ENCODE measurements at places on chromosomes 3 and 15.

DNA sequence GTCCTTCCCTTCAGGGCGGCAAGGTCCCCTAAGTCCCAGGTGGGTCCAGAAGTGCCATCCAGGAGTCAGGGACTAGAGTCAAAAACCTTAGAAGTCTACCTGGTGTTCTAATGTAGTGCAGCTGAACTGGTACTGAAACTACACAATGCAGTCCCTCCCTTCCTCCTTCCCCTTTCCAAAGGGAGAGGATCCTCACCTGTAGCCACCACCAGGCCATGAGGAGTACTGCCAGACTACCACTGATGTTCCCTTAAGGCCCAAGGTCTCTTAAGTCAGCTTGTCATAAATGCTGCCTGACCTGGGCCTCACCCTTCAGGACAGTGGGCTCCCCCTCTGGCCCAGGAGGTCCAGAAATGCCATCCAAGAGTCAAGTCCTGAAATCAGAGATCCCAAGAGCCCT is 98.9 kb downstream of the ULK4 start:
- no peak for DNase-seq

DNA sequence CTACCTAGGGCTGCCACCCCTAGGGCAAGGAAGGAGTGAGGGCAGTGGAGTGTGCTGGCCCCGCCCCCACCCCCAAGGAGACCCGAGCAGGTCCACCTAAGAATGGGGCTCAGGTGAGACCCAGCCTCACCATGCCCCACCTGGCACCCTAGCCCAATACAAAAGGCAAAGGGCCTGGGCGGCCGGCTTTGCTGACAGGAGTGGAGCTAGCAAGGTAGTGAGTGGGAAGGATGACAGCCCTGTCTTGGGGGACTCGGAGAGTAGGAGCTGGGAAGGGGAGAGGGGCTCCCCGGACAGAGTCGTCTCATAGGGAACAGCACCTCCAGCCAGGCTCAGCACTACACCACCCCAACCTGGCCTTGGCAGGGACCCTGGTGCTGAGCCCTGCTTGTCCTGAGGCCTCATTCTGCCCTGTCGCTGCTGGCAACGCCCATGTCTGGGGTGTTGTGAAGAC is 12.1 kb downstream of the C15orf39 start:
- DNase-seq: no peak

DNA sequence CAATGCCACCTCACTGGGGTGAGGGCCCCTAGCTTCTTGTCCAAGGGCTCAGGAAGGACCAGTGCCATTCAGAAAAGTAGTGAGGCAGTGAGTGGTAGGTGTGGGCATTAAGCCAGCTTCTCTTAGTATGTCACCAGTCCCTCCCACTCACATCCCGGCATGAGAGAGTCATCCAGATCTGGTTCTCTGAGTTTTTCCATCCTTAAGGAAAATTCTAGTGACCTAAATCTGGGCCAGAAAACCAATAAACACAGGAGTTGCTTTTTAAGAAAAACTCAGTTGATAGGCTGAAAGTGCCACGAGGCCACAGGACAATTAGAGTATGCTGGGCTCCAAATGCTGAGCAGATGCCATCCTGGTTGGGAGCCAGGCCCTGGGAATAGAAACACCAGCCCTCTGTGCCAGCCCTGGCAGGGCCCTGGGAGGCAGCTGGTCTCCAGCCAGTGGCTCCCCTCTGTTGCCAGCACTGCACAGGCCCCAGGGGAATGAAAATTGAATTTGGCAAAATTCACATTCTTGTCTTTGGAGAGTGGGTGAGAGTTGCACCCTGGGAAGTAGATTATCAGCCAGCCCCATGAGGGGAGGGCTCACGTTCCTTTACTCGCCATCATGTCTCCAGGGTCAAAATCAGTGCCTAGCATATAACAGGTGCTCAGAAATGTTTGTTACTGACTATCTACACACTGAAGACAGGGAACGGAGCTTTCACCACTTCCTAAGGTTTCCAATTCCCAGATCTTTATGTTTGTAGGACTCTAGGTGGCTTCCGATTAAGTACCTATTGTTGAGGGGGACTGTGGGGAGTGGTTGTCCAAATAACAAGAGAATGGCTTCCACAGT is 52.8 kb downstream of the FAM43A start:
- DNase-seq: no peak

DNA sequence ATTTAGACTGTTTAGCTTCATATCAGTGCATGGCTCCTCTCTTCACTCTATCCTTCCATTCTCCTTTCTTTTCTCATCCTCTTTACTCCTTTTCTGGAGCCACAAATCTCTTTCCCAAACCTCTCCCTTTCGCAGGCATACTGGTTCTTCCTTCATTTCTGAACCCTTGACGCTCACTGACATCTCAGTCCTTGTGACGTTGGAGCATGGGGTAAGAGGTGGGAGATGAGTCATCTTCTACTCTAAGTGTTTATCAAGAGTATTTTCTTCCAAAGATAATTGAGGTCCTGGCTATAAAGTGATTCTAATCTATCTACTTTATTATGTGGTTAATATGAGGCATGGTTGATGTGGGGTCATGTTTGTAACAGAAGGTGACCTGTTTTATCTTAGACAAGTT is 414.2 kb downstream of the AGBL1 start:
- DNase-seq: no peak

DNA sequence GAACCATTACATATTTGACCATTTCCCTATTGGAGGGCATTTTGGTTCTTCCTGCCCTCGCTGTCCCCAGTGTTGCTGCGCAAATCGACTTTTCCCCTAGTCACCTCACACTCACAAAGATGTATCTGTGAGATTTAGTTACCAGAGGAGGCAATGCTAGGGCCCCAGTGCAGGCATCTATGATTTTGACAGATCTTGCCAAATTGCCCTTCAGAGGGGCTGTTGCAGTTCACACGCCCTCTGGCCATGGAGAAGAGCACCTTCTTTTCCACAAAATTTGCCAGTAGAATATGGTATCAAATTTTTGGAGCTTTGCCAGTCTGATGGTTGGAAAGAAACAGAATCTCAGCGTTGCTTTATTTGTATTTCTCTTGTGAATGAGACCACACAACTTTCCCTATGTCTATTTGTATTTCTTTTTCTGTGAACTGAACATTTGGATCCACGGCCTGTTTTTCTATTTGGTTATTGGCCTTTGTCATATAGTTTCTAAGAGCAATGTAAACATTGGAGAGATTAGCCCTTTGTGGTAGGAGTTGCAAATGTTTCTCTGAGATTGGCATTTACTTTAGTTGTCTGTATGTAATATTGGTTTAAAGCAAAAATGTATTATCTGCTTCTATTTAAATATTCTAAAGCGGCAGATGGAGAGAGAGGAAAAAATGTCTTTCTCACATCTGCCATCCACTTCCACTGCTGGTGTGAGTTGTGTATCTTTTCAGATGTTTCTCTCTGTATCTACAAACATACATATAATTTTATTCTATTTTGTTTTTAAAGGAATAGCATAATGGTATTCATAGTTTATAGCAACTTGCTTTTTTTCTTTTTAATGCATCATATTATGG is 66.1 kb downstream of the DNASE1L3 start:
- DNase-seq: no peak

DNA sequence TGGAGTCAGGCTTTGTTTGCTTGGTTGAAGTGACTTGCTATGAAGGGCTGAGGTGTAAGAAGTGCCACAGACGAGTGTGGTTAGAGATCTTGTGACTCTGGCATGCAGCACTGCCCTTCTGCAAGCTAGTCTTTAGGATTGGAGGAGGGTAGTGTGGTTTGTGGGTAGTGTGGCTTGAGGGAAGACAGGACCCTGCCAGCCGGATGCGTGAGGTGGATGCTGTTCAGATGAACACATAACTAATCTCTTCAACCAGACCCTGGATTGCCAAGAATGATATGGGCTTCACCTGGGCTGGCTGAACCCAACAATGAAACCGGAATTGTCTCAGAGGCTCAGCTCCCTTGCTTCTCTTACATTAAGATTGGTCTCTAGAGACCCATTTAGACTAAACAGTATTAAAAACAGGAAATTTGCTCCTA is 32.7 kb downstream of the STARD9 start:
- DNase-seq: peak; percentile 22

- DNase-seq: no peak
Observed at GRCh38 chr3:188890572-188891270, 281.1 kb upstream of the TPRG1 start.
